ENCODE measurements at places on chromosomes 1 and 21.

GRCh38 chr1:109619576-109620400 lies at the start of the genes AMPD2 and GNAT2:
AMPD2 (plus strand) TSS chr1:109619837; CDS start chr1:109621176, 1,339 bp downstream.
GNAT2 (minus strand) TSS chr1:109619616; CDS start chr1:109612870, 6,746 bp downstream.
- DNase-seq = peak; percentile 82

DNA sequence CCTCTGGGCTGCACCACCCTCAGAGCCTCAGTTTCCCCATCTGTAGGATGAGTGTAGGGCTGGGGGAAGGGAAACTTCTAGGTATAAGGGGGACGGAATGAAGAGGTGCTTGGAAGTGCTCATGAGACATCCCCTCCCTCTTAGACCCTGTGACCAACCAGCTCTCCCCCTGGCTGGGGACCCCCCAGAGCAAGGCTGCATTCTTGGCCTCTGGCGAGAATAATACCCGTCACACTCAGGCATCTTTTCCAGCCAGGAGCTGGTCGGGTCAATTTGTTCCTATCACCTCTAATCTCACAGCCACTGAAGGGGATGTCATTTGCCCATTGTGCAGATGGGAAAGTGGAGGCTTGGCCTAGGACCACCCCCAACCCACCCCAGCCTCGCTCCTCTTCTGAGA lies 443.0 kb downstream of the PTPRU start:
- no peak for DNase-seq

DNA sequence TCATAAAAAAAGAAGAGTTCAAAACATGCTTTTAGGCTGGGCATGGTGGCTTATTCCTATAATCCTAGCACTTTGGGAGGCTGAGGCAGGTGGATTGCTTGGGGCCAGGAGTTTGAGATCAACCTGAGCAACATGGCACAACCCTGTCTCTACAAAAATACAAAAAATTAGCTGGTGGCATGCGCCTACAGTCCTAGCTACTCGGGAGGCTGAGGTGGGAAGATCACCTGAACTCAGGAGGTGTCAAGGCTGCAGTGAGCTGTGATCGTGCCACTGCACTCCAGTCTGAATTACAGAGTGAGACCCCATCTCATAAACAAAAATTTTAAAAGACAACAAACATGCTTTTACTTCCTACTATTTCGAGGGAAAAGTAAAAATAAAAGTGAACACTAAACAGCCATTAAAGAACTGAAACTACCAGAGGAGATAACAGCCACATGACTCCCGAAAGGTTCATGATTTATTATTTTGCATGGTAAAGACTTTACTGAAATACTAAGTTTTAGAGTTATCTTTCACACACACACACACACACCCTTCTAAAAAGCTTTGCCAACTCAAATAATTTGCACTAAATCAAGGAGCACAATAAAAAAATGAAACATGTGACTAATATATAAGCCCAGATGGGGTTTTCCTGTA lies 48.1 kb downstream of the USP1 start:
- no peak for DNase-seq

DNA sequence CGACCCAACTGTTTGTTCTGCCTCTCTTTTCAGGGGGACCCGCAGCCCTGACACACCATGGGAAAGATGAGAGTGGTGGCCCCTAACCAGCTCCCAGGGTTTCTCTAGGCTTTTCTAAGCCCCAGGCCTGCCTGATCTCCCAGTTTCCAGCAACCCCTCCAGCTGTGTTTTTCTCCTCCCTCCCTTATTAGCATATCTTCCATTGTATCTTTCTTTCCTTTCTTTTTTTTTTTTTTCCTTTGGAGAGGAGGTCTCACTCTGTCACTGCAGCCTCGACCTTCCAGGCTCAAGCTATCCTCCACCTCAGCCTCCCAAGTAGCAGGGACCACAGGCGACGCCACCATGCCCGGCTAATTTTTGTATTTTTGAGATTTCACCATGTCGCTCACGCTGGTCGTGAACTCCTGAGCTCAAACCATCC lies 1.8 kb upstream of the CERS2 start:
- DNase-seq = no peak

DNA sequence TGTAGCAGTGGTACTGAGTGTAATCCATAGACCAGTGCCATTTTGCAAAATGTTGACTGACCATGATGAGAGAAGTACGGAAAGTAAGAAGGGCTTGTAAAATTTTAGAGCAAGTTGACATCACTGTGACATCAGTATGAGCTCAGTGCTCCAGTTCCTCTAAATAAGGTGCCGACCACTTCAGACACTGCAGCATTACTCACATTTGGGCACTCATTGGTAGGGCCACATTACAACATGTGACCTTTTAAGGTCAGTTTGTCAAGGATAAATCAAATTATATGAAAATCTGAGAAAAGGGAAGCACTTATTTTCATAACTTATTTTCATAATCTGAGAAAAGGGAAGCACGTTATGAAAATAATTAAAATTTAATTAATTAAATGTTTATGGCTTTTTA lies 128.0 kb upstream of the ERG start:
- DNase-seq = no peak

GRCh38 chr21:45392573-45392971 lies 12.4 kb upstream of the COL18A1 start:
- DNase-seq = no peak

GRCh38 chr21:37028570-37028969 lies 22.1 kb downstream of the RIPPLY3 start:
- no peak for DNase-seq

GRCh38 chr1:226748306-226748705 lies 9.2 kb upstream of the ITPKB start:
- DNase-seq = no peak

GRCh38 chr1:199157494-199157893 lies 518.7 kb downstream of the PTPRC start:
- DNase-seq = peak; percentile 75

GRCh38 chr1:4309676-4310320 lies 344.6 kb upstream of the AJAP1 start:
- no peak for DNase-seq

GRCh38 chr1:198543670-198544260 lies 3.3 kb upstream of the ATP6V1G3 start:
- DNase-seq = no peak

DNA sequence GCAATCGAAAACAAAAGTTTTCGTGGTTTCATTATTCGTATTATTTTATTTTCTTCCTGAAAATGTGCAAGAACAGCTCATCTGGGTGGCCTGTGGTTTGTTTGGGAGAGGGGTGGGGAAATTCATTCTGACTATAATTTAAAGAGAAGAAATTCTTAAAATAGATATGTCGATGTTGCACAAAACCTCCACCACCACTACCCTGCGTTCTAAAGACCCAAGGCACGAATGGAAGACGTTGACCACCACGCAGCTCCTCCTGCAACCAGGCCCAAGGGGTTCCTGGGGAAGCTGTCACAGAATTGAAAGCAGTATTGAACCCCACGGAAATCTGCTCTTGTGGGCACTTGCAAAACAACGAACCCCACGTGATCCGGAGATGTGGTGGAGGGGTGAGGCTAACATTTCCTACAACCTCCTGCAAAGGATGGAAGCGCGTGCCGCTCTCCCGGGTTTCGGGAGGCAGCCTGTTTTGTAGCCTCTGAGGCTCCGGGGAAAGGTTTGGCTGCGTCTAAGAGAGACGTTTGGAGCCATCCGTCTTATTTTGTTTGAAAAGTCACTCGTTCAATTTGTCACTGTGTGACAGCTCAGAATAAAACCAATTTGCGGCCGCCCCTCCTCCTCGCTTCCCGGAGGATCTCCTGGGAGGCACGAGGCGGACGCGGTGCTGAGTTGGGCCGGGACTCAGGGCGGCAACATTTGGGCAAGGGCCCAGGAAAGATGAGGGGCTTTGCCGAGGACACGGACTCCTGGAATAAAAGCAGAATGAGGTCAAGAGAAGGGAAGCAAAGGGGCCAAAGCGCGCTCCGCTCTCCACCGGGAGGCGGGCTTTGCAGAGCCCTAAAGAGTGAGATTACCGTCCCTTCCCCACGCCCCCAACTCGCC lies 810 bp upstream of the HLX start:
- DNase-seq = no peak

- DNase-seq = no peak
These were observed 631.9 kb downstream of the PLPP3 start for GRCh38 chr1:55947446-55947845.

GRCh38 chr1:223012176-223012788 lies 130.8 kb downstream of the TLR5 start:
- DNase-seq = no peak

GRCh38 chr21:16424331-16424751 lies 694.6 kb downstream of the USP25 start:
- DNase-seq = peak; percentile 69

- no peak for DNase-seq
These were observed 60.1 kb downstream of the CD34 start for GRCh38 chr1:207850621-207851407.

GRCh38 chr1:174284052-174284451 lies 124.7 kb downstream of the RABGAP1L start:
- DNase-seq = no peak

DNA sequence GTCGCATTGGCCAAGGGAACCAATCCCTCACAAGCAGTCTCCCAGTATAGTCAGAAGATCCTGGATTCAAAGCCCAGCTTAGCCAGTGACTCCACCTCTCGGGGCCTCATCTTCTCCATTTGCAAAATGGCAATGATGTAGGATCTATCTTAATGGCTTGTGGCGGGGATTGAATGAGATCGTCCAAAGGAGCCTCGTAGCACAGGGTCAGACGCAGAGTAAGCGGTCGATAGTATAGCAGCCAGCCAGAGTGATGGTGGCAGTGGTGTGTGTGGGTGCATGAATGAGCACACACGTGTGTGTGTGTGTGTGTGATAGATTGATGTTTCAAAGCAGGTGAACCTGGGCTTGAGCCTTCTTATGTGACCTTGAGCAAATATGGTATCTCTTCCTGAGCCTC lies 79.8 kb upstream of the WNT4 start:
- no peak for DNase-seq

- DNase-seq = no peak
These were observed 109.1 kb upstream of the LMO4 start for GRCh38 chr1:87219626-87220025.

DNA sequence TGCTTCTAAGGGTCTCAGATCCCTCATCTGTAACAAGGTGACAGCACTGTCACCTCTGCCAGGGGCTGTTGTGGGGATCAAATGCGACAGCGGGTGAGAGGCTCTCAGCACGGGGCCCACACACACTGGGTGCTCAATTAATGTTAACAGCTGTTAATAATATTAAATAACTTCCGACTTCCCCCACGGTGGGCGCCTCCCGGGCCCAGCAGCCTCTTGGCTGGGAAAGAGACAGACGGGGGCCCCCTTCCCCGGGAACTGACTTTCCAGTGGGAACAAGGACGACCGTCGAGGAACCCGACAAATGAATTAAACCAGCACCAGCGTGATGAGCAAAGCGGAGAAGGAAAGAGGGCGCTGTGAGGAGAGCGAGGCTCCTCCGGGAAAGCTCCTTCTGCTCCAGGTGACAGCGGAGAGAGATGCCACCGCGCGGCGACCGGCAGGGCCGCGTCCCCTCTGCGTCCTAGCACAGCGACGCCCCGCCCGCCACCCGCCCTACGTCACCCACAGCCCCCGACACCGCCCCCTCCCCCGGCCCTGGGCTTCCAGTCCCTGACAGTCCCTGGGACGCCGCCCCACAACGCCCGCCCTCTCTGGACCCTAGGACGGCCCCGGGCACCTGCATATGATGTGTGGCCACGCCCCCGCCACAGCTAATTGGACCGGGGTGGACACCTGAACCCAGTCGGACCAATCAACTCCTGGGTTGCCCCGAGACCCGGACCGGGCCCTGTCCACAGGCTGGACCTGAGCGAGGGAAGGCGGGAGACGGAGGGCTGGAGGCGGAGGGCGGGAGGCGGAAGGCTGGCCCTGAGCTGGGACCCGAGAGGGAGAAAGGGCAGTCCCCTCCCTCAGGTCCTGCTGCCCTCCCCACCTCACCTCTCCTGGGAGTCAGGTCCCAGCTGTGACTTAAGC lies 38.2 kb downstream of the MATN1 start:
- DNase-seq = no peak

DNA sequence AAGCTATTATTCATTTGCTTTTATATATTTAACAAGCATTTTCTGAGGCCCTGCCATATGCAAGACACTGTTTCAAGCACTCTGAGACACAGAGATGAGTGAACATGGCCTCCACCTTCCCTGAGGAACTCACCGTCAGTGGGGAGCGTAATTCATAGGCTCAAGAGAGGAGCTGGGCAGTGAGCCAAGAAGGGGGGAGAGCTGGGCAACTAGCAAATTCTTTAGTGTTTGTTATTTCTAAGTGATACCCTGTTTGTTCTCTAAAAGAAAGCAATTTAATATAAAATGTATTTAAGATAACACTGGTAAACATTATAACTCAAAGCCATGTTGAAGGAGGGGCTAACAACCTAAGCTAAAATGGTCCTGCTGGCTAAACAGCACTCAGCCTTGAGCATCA lies 119.2 kb upstream of the NGF start:
- DNase-seq = no peak

Data from astrocyte (in vitro differentiated cells and primary cell).